ENCODE measurements at places on chromosomes 7 and 10.

DNA sequence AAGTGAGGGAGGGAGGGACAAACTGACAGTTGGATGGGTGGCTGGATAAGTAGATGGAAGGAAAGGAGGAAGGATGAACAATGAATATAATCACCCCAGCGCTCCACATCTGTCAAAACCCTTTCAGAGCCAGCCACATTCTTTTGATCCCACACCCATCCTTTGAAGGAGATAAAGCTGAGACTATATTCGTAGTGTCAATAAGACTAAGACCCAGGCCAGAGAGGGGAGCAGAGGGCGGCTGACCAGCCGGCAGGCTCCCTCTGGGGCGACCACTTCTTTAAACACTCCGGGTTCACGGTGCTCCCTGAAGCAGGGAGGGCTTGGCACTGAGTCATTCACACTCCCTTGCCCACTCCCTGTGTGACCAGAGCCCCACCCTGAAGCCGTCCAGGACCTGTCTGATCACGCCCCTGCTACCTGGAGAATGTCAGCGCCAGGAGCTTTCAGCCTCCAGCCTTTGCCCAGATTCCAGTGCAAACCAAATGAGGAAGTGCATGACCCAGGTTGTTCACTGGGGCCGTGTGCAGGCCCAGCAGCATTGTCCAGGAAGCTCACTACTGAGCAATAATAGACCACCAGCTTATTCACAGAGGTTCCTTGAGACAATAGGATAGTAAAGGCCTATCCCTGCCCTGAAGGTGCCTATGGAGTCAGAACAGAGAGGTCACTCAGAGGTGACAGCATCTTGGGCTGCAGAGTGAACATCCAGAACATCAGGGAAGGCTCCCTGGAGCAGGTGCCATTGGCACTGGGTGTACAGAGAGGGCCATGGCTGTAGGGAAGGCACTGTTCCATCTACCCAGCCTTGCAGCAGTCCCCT is 34.4 kb downstream of the UNC5B start:
- no peak for DNase-seq

DNA sequence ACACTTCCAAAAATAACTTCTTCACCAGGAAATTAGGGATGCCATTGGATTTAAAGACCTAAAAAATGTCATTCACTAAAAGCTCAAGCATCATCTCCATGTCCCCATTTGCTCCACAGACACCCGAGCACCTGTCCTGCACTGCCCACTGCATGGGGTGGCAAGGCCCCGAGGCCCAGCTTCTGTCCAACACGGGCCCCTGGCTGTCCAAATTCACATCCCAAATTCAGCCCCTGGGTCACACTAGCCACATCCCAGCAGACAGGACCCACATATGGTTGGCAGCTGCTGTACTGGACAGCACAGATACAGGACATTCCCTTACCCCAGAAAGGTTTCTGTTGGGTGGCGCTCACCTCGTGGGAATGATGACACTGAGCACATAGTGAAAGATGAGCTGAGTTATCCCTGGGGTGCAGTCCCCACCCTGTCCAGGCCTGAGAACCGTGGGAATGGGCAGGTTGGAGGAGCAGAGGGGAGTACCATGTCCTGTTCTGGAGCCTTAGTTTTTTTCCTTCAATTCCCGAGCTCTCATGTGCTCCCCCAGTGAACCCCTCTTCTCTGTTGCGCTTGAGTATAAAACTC is 55.3 kb downstream of the CSGALNACT2 start:
- no peak for DNase-seq

- no peak for DNase-seq
These were observed 56.2 kb upstream of the AGK start for GRCh38 chr7:141495057-141495456.

DNA sequence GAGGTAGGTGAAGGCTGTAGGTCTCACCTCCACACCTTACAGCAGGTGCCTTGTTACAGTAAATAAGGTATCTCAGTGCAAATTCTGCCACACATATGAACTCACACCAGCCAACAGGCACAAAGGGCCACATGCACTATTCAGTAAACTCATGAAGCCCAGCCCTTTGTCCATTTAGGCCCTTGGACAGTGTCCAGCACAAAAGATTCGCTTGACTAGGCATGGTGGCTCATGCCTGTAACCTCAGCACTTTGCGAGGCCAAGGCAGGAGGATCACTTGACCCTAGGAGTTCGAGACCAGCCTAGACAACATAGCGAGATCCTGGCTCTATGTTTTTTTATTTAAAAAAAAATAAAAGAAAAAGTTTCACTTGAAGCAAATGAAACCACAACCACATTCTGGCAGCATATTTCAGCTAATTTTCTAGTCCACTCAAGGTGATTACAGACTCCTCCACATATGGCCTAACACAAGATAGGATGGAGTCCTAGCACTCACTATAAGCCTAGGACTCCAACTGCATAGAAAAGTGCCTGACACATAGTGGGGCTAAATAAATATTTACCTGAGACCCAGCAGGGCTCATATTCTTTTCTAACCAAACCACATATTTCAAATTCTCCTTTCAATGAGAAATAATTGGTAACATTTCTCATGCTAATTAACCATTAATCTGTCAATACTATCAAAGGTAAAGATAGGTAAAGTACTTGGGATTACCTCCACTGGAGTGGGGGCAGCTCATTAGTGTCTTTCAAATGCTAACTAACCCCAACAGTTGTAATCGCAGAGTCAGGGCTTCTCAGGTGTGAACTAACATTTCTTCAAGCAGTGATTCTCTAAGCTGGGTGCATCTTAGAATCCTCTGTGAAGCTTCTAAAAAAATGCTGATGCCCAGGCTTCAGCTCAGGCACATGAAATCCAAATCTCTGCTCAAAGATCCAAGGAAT is 4.5 kb upstream of the ANKRD1 start:
- DNase-seq, result no peak

GRCh38 chr10:114499630-114500190 is 95.4 kb upstream of the AFAP1L2 start:
- DNase-seq, result no peak

DNA sequence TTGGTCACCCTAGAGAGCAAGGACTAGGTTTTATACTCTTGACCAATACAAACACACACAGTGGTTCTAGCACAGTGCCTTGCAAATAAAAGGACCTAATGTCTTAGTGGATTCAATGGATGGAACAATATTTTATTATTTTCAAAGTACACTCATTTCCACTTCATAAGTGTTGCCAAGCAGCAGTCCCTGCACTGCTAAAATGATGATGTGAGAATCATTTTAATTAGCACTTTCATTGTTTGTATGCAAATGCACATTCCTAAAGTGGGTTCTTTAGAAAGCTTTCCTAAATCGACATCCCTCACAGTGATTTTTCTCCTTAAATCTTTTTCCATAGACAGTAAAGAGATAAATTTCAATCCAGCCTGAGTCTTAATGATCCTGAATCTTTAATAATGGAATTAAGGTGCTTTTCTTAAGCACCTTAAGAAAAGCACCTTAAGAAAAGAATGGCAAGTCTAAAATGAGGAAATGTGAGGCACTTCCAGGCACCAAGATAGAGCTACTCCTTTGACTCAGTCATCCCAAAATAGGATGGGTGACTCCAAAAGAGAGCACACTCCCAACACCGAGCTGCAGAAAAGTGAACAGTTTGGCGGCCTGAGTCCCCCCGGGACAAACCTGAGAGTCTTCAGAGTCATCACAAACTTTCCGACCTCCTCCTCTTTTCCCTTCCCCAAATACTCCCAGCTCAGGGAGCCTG is 84.5 kb downstream of the SORBS1 start:
- DNase-seq, result no peak

DNA sequence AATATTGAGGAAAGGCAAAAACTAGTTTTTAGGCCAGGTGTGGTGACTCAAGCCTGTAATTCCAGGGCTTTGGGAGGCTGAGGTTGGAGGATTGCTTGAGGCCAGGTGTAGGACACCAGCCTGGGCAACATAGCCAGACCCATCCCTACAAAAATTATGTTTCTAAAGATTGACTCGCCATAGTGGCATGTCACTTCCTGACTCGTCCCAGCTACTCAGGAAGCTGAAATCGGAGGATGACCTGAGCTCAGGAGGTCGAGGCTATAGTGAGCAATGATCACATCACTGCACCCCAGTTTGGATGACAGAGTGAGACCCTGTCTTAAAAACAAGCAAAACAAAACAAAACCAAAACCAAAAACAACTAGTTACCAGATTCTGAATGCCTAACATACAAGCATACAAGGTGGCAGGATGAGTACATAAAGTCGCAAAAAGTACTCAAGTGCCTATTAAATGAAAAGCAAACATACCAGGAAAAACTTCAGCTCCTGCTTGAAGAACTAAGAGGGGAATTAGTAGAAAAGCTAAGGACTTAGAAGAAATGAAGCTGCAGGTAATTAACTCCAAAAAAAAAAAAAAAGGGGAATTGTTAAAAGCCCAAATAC is 14.1 kb downstream of the ZNF398 start:
- DNase-seq, result no peak

All from fibroblast of skin of left biceps (primary cell).